ENCODE measurements at places on chromosomes 3 and 15.

DNA sequence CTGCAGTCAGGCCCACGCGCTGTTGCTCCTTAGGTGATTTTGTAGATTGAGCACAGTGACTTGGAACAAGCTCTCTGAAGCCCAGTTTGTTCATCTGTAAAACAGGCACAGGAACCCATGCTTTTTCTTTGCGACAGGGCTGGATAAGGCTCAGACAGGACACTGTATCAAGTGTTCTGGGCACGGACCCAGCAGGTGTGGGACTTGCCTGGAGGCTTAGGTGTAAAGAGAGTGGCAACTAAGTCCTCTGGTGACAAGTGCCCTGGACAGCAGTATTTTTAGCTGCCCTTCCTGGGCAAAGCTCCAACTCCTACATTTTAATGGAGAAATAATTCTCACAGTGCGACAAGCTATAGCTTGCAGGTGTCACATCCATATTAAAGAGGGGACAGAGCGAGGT lies 32.2 kb downstream of the CD276 start:
- DNase-seq = no peak

GRCh38 chr3:126111566-126112475 lies 27.9 kb upstream of the SLC41A3 start:
- DNase-seq = no peak

- DNase-seq = no peak
These were observed 1.9 kb upstream of the EID1 start for GRCh38 chr15:48876057-48876456.

- no peak for DNase-seq
These were observed 100.7 kb downstream of the ASB7 start for GRCh38 chr15:100703032-100703578.

DNA sequence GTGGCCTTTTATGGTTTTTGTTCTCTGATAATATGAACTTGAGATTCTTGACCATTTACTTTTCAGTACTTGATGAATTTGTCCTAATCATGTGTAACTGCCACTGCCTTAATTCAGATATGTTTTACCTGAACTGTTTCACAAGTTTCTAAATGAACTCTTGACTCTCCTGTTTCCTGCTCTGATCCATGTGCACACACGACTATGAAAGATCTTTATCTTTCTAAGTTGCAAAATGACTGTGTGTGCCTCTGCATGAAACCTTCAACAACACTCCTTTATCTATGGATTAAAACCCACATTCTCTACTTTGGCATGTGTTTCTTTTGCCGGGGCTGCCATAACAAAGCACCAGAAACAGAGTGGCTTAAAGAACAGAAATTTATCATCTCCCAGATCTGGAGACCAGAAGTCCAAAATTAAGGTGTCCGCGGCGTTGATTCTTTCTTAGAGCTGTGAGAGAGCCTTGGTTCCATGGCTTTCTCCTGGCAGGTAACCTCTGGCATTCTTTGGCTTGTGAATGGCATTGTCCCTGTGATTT lies 275.0 kb downstream of the ADAMTSL3 start:
- DNase-seq = no peak

DNA sequence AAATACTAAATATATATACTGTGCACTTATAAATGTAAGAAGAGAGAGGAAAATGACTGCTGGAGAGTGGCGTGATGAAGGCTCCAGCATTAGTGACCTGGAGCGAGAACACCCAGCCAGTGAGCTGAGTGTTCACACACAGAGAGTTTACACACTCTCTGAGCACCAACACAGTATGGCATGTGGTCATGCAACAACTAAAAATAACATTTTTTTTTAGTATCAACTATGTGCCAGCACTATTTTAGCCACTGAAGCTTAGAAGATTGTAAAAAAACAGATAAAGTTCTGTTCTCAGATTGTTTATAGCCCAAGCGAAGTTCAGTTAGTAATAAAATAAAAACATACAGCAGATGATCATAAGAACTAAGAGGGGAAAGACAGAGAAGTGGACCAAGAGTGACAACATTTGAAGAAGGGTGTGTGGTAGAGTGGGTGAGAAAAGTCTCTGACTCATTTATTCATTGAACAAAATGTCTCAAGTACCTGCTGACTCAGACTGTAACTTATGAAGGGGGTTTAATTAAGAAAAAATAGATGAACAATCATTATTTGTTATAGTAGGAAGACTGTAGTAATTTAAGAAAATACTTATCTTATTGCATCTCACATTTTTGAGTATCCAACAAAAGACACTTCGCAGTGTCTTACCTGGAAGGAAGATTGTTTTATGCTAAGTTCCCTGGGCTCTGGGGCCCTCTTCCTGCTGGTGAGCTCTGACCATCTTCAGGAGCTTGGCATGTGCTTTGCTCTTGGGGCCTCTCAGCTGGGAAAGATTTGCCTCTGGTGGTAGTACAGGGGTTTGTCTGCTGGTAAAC lies 43.8 kb downstream of the GAP43 start:
- DNase-seq = no peak

GRCh38 chr3:2268779-2269178 lies 170.1 kb downstream of the CNTN4 start:
- no peak for DNase-seq

- DNase-seq = no peak
These were observed 230.5 kb downstream of the MFSD1 start for GRCh38 chr3:159032311-159032710.

- no peak for DNase-seq
These were observed 1050.0 kb downstream of the TBL1XR1 start for GRCh38 chr3:176147251-176147650.

- no peak for DNase-seq
These were observed 116.7 kb upstream of the LINGO1 start for GRCh38 chr15:77749236-77749997.

- DNase-seq = no peak
These were observed 26.1 kb downstream of the FAM174B start for GRCh38 chr15:92629276-92629974.

GRCh38 chr3:9231471-9231870 lies 18.0 kb downstream of the SRGAP3 start:
- no peak for DNase-seq

GRCh38 chr3:171044384-171044783 lies 17.9 kb upstream of the SLC2A2 start:
- DNase-seq = no peak

GRCh38 chr3:156180077-156180476 lies 59.7 kb downstream of the KCNAB1 start:
- DNase-seq = no peak

- DNase-seq = no peak
These were observed 7.4 kb downstream of the ZIC4 start for GRCh38 chr3:147398813-147399534.

DNA sequence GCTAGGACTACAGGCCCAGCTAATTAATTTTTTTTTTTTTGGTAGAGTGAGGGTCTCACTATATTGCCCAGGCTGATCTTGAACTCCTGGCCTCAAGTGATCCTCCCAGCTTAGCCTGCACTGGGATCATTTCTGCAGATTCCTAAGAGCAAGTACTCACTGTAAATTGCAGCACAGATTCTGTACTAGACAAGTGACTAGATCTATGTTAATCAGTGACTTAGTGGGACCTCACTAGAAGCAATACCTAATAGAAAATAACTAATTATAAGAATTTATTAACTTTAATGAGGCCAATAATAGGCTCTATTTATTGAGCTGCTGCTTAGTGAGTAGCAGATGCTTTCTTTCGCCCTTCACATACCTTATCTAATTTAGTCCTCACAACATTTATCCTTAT lies 10.6 kb upstream of the UTS2B start:
- no peak for DNase-seq

- DNase-seq = no peak
These were observed 41.3 kb upstream of the MUC4 start for GRCh38 chr3:195853036-195853435.

- no peak for DNase-seq
These were observed 239.1 kb upstream of the ROPN1 start for GRCh38 chr3:124230998-124231397.

DNA sequence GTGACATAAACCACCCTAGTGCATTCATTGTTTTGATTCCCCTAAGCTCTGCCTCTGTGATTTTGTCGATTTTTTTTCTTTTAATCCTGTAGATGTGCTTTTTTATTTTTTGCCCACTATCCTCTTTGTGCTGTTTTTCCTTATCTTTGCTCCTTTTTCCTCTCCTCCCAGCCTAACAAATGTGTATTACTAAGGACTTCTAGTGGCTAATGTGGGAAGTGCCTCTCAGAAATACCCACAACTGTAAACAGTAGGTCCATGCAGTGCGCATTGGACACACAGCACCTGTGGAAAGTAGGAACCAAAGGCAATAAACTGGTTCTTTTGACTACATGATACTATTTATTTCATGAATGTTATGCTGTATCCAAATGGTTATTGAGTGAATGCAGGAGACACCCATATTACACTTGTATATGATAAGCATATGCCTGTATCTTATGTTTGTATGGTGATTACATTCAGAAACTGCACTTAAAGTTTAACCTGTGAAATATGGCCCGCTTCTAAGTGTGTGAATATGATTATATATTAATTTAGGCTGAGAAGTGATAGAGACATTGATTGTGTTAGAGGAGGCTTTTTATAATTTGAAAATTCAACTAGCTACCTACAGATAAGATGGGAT lies 147.8 kb downstream of the PLCL2 start:
- no peak for DNase-seq

GRCh38 chr15:60683156-60683555 lies 204.2 kb upstream of the ICE2 start:
- no peak for DNase-seq

DNA sequence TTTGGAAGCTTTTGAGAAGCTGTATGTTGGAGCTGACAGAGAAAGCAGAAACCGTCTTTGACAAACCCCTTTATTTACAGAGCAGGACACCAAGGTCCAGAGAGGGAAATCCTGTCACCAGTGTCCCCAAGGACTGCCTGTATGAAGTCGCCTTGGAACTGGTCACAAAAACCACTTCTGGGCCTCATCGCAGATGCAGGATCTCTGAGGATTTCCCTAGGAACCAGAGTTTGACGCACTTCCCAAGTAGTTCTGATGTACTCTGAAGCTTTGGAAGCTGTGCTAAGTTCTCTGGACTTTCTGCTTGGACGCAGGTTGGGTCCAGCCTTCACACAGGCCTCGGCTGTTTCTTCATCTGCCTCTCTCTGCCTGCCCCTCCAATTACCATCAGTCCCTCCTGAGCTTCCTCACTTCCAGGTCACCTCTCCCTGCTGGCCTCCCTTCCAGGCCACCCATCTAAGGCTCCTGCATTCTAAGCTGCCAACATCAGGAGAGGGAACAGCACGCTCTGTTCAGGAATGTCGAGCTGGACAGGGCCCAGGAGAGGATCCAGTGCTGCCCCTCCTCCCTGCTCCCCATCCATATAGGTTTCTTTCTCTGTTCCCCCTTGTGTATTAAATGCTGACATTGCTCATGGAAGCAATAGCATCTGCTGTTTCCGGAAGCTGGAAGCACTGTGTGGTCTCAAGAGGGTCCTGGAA lies 270.8 kb downstream of the OPA1 start:
- no peak for DNase-seq

DNA sequence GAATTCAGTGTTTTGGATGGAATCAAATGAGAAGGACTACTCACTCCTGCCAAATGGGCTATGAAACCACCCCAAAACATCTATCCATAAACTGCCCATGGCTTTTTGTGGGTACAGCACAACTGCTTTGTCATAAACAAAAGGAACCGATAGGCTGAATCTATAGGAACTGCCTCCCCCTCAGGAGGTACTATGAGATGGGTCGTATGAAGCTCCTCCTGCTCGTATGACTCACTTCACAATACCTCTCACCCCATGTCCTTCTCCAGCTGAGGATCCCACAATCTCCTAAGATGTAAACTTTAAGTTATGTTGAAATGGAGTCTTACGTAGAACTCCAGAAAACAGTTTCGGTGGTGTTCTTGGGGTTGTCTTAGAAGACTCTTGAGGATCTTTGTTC lies 129.9 kb upstream of the SAMMSON start:
- DNase-seq = no peak

- no peak for DNase-seq
These were observed 288.2 kb downstream of the BCHE start for GRCh38 chr3:165549037-165549436.

DNA sequence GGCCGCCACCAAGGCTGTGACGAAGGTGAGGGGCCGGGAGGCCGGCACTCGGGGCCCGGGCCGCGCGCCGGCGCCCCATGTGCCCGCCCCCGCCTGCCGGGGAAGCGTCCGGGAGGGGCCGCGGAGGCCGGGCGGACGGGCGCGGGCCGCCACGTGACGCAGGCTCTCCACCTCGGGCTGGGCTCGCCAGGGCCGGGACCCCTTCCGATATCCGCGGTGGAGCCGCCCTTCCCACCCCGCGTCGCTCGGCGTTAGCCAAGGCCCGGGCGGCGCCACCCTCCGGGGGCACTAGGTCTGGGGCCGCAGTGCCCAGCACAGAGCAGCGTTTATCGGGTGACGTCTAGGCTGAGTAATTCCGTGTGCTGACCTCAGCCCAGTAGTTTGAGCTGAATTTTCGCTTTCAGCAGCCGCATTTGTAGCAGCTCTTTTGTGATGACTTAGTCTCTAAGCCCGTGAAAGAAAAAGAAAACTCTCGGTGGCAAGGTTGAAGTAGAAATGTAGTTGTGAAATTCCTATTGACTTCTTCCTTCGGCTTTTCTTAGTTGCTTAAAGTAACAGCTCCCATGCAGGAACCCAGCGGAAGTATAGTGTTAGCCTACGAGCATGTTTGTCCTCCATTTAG lies 885 bp downstream of the CDV3 start:
- peak; percentile 65 for DNase-seq

- no peak for DNase-seq
These were observed 681.2 kb upstream of the GRM7 start for GRCh38 chr3:6179761-6180160.

GRCh38 chr3:12750223-12750622 lies 8.8 kb downstream of the TMEM40 start:
- no peak for DNase-seq

GRCh38 chr3:111917300-111917699 lies 58.2 kb downstream of the PHLDB2 start:
- DNase-seq = no peak

- no peak for DNase-seq
These were observed 32.7 kb downstream of the SLCO2A1 start for GRCh38 chr3:133996996-133997395.

DNA sequence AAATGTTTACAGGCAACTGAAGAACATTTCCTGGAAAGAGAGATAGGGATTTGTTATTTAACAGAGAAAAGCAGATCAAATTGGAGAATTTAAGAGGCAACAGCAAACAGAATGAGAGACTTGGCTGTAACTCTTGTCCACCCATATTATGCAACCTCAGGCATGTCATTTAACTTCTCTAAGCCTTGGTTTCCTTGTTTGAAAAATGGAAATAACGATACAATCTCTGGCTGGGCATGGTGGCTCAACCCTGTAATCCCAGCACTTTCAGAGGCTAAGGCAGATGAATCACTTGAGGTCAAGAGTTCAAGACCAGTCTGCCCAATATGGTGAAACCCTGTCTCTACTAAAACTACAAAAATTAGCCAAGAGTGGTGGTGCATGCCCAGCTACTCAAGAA lies 23.7 kb downstream of the ARRDC4 start:
- DNase-seq = no peak

DNA sequence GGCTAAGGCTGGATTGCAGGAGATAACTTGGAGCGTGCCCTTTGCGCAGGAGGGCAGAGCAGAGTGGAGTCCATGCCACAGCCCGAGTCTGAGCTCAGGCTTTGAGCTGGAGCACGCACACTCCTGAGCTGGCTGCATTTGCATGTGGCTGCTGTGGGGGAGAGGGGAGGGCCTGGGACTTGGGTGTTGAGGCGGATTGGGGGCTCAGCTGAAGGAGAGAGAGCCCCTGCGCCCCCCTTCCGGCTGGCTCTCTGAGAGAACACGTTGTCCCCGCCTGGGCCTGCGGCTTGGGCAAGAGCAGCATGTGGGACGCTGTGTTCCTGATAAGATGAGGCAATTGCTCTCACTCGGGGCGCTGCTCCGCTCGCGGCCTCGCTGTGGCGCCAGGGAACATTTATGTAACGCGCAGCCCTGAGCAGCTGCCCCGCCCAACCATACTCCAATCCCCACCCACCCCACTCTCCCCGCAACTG lies 39.1 kb downstream of the KLF13 start:
- DNase-seq = peak; percentile 90
